T-helper 9 cell (primary cell): ENCODE measurements at places on chromosomes 12 and 14.

GRCh38 chr12:68429696-68430095, 97.5 kb upstream of the MDM1 start:
- no peak for DNase-seq

DNA sequence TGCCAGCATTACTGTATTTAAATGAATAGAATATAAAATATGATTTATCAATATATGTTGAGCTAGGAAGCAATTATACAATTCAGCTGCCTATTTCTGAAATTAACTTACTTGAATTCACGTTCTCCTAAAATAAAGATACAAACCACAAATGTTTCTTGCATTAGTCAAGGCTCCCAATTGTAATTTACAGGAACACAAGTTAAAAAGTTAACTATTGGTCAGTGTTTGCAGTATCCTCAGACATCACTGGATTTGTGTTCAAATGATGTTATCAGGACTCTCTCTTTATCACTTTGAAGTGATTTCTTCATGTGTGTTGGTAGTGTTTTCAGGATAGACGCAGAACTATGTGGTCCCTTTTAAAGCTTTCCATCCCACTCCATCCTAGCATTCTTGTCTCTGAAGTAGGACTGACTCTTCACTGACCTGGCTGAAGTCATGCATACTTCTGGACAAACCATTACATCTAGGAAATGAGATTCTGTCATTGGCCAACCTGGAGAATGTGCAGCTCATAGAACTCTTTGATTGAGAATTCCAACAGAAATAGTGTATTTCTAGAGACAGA, 156.1 kb downstream of the KICS2 start:
- no peak for DNase-seq

DNA sequence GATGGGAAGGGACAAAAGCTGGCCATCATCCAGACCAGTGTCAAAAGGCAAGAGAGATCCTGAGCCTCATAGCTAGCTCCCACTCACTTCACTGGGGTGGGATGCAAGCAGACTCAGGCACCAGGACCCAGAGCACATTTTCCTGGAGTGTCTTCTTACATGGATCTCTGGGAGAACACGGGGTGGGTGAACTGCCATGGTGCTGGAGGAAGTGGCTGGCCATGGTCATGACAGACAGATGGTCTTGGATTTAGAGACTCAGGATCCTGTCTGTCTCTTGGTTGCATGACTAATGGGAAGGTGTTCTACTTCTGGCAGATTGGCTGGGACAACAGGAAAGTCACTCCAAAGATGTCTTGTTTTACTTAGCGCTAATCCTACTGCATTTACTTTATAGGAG, 311.5 kb downstream of the ATP23 start:
- no peak for DNase-seq

DNA sequence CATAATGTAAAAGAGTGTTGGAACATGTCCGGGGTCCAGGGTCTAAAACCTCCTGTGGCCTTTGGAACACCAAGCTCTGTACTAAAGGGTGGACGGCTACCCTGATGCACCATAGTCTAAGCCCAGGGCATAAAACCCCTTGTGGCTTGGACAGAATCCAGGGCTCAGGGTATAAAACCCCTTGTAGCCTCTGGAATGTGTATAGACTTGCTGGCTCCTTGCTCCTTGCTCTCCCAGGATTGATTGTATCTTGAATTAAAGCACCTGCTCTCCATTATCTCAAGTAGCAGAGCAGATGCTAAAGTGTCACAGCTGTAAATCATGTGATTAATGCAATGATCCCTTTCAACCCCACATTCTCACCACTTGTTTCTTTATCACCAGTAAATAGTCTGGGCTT, 556.5 kb downstream of the LRFN5 start:
- no peak for DNase-seq

DNA sequence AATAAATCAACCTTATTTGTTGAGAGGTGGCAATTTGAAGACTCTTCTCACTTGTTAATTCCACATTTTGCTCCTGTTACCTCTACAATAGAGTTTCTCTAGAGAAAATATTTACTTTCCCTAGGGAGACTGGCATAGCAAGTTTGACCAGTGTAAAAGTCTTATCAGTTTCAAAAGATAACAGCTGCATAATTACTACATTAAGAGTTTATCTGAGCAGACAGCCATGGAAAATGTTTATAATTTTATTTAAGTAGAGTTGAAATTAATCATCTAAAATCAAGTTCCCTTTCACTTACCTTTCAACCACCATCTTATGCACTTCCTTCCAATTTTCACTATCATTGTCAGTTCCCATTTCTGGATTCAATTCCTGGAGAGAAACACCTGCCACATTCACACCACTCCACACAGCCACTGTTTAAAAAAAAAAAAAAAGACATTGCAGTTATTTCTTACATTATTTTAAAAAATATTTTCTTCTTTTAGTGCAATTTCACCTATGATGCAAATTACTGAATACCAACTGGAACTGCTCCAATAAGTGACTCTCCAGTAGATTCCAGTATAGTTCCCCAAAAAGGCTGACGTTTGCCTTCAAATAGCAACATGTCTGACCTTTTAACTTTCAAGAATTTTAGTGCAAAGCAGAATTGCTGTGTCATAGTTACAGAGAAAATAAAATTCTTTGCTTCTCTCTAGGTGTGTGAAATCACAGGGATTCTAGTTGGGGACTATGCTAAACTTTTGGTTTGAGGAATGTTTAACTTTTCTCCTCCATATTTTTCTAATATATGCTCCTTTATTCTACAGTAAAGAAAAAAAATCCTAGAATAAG, 19.4 kb downstream of the LDHB start:
- DNase-seq, result no peak

GRCh38 chr12:108484431-108484830, 30.6 kb upstream of the FICD start:
- no peak for DNase-seq

DNA sequence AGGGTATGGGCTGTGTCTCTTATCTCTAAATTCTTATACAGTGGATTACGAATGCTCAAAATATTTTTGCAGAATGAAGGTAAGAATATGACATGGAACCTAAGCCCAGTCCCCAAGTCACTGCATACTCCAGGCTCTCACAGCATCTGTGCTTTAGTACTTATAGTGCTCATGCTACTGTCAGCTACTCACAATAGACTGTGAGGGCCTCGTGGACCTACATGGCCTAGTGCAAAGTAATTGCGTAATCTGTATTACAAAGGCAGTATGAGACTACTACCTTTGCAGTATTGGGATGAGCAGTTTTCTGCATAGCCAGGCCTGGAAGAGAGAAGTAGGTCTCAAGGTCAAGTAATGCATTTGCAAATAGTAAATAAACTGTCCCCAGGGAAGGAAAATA, 27.9 kb downstream of the VWF start:
- DNase-seq, result no peak

GRCh38 chr12:95055057-95055456, 18.4 kb downstream of the NR2C1 start:
- no peak for DNase-seq
